Memory B cell (primary cell): ENCODE measurements at places on chromosomes 1 and 21.

- H3K4me1 ChIP-seq: no peaks in the 10 kb centered on the region
- no peak for DNase-seq
- no peaks in the 10 kb centered on the region for H3K36me3 ChIP-seq
- no peaks in the 10 kb centered on the region for H3K27me3 ChIP-seq
- H3K4me3 ChIP-seq: no peak overlapping the region
Observed at GRCh38 chr1:82399093-82399492, 598.4 kb downstream of the ADGRL2 start.

- no peak overlapping the region for H3K4me3 ChIP-seq
- no peak for DNase-seq
- peaks cover 18% of the 10 kb centered on the region for H3K4me1 ChIP-seq
- H3K27me3 ChIP-seq: peaks cover 4% of the 10 kb centered on the region
Observed at GRCh38 chr1:234495231-234495990, 16.4 kb upstream of the TARBP1 start.

DNA sequence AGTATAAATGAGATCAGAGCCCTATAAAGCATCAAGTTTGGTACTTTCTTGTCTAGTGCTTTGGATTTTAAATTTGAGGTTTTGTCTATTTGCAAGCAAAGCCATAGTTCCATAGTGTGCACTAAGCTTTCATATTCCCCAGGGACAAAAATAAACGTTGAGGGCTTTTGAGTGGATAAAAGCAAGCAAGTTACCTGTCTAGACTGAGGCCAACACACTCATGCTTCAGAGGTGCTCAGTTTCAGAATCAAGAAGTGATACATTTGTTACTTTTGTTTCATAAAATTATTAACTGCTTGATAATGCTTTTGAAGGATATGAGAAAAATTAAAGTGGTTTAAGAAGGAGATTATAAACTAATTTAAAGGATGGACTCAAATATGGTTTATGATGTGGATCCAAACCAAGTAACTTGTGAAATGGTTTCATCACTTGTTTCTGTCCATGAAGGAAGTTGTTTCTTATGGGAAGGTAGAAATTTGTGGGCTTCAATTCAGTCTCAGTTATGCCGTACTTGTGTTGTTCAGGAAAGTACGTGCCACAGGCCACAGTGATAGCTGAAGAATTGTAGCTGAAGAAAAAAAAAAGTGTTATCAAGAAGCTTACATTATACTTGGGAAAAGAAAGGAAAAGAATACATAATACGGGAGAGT lies 71.2 kb downstream of the CHRM3 start:
- no peaks in the 10 kb centered on the region for H3K36me3 ChIP-seq
- no peaks in the 10 kb centered on the region for H3K4me1 ChIP-seq
- no peak overlapping the region for H3K27ac ChIP-seq
- no peaks in the 10 kb centered on the region for H3K27me3 ChIP-seq
- H3K4me3 ChIP-seq: no peak overlapping the region
- no peak for DNase-seq

DNA sequence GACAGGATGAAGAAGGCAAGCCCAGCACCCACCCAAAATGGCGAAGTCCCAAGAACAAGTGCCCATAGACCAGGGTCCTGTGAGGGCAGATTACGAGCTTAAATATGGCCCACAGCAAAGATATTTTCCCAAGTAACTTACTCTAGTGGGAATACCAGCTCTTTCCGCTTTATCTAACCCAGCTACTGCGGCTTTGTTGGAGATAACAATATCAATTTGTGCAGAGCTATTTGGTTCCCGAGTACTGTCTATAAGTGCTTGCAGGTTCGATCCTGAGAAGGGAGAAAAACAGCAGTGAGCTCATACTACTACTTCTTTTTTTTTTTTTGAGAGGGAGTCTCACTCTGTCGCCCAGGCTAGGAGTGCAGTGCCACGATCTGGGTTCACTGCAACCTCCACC lies 14.3 kb upstream of the DNAJC28 start:
- no peak overlapping the region for H3K4me3 ChIP-seq
- no peak overlapping the region for H3K27ac ChIP-seq
- H3K36me3 ChIP-seq: peaks cover 22% of the 10 kb centered on the region
- no peaks in the 10 kb centered on the region for H3K4me1 ChIP-seq
- no peak for DNase-seq

GRCh38 chr1:180805316-180805715 lies 107.4 kb upstream of the KIAA1614 start:
- H3K27me3 ChIP-seq: no peaks in the 10 kb centered on the region
- peaks cover 29% of the 10 kb centered on the region for H3K36me3 ChIP-seq
- no peak overlapping the region for H3K27ac ChIP-seq
- peaks cover 3% of the 10 kb centered on the region for H3K4me1 ChIP-seq
- DNase-seq: no peak

- H3K4me1 ChIP-seq: peaks cover 4% of the 10 kb centered on the region
- no peak for DNase-seq
- H3K36me3 ChIP-seq: no peaks in the 10 kb centered on the region
Observed at GRCh38 chr1:9294910-9295636, 2.4 kb downstream of the SPSB1 start.

DNA sequence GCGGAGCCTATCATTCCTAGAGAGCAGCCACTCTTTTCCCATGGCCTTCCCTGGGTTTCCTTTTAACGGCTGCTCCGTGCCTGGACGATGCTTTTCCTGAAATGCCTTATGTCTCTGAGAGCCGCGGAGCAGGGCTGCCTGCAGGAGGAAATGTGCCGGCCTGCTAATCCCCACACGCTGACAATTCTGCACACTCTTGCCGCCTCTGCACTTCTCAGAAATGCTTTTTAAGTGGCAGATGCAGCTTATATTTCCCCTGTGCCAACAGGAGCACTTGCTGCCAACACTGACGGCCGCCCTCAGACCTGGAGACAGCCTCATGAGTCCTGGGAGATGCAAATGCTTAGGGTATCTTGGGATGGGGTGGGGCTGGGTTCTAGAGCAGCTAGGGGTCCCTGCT lies 253.2 kb downstream of the GRIK3 start:
- H3K36me3 ChIP-seq: no peaks in the 10 kb centered on the region
- H3K4me3 ChIP-seq: no peak overlapping the region
- peaks cover 11% of the 10 kb centered on the region for H3K27me3 ChIP-seq
- H3K27ac ChIP-seq: no peak overlapping the region
- H3K4me1 ChIP-seq: no peaks in the 10 kb centered on the region
- no peak for DNase-seq

- DNase-seq: no peak
- no peak overlapping the region for H3K4me3 ChIP-seq
- H3K4me1 ChIP-seq: peaks cover 7% of the 10 kb centered on the region
- no peak overlapping the region for H3K27ac ChIP-seq
- peaks cover 19% of the 10 kb centered on the region for H3K27me3 ChIP-seq
Observed at GRCh38 chr1:201648066-201648906, 109.4 kb downstream of the NAV1 start.

GRCh38 chr1:228291906-228292608 lies 84.2 kb downstream of the OBSCN start:
- H3K27me3 ChIP-seq: peaks cover 4% of the 10 kb centered on the region
- DNase-seq: no peak
- H3K4me1 ChIP-seq: peaks cover under 1% of the 10 kb centered on the region
- peaks cover 8% of the 10 kb centered on the region for H3K36me3 ChIP-seq
- no peak overlapping the region for H3K27ac ChIP-seq

- DNase-seq: no peak
- H3K4me1 ChIP-seq: no peaks in the 10 kb centered on the region
- H3K27me3 ChIP-seq: peaks cover 20% of the 10 kb centered on the region
Observed at GRCh38 chr1:245277276-245277675, 122.5 kb downstream of the KIF26B start.
